ENCODE measurements at places on chromosomes 2 and 18. TPM values are rescaled to one million over a fixed set of nuclear protein-coding genes. Genes with fewer than 3 reads are reported as not detected.

PDE1A gene
- 0.30 TPM for total RNA-seq

RAB27B gene
- 12.7 TPM for total RNA-seq

TDRD15 gene
- 1.9 TPM for total RNA-seq

DNA sequence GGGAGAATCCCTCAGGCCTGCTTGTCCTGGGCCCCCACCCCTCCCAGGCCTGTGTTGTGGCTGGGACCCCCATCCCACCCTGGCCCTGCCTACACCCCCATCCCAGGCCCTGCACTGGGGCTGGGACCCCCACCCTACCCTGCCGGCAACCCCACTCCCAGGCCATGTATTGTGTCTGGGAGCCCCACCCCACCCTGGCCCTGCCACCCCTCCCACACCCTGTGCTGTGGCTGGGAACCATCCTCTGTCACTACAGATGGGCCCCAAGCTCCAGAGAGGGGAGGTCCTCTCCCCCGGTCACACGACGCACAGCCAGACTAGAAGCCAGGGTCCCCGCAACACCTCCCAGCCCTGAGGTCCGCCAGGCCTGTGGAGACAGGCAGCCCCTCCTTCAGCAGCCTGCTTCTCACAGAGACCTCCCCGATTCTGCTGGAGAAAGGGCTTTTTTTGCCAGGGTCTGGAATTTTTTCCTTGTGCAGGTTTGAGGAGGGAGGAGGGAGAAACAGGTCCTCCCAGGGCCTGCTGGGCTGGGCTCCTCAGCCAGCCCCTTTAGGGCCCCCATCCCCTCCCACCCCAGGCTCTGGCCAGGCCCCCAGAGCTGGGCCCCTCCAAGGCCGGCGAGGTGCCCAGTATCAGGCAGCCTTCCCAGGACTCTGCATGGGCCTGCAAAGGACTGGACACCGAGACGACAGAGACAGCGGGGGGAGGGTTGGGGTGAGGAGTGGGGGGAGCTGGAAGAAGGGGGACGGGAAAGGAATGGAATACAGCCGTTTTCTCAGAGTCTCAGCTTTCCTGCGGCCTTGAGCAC, 28.0 kb downstream of the KIF1A start:
- no peaks in the 10 kb centered on the region for H3K4me1 ChIP-seq
- DNase-seq: no peak
- no peak overlapping the region for H3K4me3 ChIP-seq
- H3K27me3 ChIP-seq: peaks cover 97% of the 10 kb centered on the region
- H3K27ac ChIP-seq: no peak overlapping the region

GRCh38 chr2:133431289-133431688, 137.0 kb downstream of the NCKAP5 start:
- H3K27ac ChIP-seq: no peak overlapping the region
- DNase-seq: no peak
- H3K4me1 ChIP-seq: no peaks in the 10 kb centered on the region
- H3K27me3 ChIP-seq: peaks cover 15% of the 10 kb centered on the region
- H3K36me3 ChIP-seq: no peaks in the 10 kb centered on the region

Data from PC-9 (cell line).